ENCODE measurements at places on chromosomes 1 and 21.

DNA sequence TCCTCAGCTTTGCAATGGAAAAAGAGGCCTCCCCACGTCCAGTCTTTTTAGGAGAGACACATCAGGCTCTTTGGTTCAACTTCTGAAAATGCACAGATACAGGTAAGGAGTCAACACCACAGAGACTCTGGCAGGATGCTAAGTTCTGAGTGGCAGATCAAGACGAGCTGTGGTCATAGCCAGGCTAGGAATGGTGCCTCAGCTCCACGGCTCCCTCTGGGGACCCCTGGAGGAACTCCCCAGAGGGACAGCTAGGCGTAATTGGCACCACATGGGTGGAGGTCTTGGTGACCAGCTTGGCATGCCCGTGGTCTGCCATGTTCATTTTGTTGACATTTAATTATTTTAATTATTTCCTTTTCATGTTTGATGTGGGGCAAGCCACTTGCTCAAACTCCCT lies 206.1 kb downstream of the KAZN start:
- no peak for DNase-seq

GRCh38 chr1:185170291-185170848 lies 13.4 kb downstream of the SWT1 start:
- peak; percentile 45 for DNase-seq

DNA sequence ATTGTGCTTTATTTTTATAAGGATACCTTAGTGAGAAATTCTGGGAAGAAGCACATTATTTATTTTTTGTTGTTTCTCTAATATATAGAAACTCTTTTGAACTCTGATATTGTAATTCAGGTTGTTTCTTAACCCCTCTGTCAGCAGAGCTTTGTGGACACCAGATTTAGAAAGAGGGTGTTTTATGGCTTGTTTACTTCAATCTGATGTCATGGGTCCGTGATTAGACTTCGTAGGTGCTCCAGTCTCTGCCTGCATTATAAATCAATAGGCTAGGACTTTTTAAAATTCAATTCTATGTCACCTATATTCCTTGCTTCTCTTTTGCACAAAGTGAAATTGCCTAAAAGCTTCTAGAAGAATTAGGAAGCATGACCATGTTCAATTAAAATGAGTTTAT lies 47.3 kb upstream of the CCDC190 start:
- DNase-seq: no peak

GRCh38 chr1:23576338-23577055 lies 17.2 kb upstream of the ID3 start:
- DNase-seq: no peak

DNA sequence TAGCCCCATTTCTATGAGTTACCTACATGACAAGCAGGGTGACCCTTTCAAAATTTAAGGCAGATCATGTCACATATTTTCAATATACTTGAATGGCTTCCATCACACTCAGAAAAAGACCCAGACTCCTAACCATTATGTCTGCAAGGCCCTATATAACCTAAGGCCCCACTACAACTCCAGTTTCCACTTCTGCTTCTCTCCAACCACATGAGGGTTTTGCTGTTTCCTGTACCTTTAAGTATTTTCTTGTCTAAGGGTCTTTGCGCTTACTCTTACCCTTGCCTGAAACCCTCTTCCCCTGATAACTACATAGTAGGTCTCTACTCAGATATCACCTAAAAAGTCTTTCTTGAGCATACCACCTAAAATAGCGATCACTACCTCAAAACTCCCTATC lies 46.1 kb downstream of the SGIP1 start:
- DNase-seq: no peak

DNA sequence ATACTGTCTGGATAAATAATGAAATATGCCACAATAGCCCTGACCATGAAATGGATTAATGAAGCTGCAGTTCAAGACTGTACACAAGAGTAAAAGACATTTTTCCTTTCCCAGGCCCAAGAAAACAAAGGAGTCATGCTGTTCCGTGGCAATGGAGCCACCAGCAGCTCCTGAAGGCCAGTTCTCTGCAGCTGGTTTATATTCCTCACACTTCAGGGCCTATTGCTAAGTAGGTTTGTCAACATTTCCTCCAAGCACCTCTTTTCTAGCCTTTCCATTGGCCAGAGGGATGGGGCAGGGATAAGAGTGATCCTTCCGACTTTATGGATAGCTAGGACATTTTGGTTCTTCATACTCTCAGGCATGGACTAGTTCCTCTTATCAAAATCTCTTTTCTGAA lies 24.2 kb upstream of the RGL1 start:
- DNase-seq: no peak

GRCh38 chr21:25331286-25331685 lies 276.0 kb downstream of the MRPL39 start:
- peak; percentile 59 for DNase-seq

GRCh38 chr1:53582211-53583020 lies 123.2 kb downstream of the DMRTB1 start:
- no peak for DNase-seq

DNA sequence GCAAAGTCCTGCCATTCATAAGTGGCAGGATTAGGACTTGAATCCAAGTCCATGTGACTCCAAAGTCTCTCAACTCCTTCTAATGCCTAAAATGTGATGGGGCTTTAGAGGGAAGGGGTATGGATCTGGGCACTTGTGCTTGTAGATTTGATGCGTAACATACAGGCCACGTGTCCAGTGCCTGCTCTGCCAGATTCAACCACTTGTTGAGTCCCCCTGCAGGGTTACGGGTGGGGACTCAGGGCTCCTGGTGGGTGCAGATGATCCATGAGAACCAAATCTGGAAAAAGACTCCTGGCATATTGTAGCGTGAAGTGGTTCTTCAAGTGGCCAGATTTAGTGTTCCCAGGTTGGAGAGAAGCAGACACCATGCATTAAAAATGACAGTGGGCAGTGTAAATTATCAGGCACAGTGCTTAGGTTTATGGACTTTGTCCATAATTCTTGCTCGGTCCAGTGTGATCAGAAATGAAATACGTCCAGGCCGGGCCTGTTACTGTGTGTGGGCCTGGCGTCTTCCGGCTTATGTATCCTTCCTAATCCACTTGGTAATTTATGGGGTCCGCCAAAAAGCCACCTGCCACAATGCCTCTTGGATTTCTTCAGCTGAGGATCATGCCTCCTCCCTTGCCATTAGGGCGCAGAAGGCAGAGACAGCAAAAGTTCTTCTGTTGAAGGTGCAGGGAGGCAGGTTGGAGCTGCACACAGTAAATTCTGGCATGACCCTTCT lies 51.2 kb upstream of the LRP8 start:
- DNase-seq: no peak

- DNase-seq: no peak
Observed at GRCh38 chr1:220407191-220407590, 120.7 kb upstream of the MARK1 start.

- no peak for DNase-seq
Observed at GRCh38 chr1:233065685-233066084, 115.3 kb downstream of the NTPCR start.

DNA sequence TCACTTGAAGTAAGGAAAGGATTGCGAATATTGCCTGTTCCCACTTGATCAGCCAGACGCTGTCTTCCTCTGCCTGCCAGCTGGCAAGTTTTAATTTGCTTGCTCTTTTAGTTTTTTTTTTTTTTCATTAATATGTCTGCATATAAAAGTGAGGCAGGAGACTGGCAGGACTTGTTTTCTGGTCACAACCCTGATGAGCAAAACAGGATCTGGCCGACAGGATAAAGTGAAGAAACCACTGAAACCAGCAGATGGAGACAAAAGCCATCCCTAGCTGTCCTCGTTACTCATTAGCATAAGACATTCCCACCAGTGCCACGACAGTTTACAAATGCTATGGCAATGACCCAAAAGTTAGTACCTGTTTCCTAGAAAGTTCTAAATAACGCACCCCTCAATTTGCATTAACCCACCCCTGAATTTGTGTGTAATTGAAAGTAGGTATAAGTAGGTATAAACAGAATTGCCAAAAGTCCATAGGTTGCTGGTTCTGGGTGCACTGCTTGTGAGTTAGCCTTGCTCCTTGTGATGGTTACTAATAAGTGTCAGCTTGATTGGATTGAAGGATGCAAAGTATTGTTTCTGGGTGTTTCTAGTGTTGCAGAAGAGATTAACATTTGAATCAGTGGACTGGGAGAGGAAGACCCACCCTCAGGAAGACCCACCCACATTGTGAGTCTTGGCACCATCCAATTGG lies 60.8 kb downstream of the ZNF684 start:
- DNase-seq: peak; percentile 35

- no peak for DNase-seq
Observed at GRCh38 chr1:28371010-28371377, 1.5 kb downstream of the PHACTR4 start.

- no peak for DNase-seq
Observed at GRCh38 chr1:33970148-33970825, 106.4 kb downstream of the HMGB4 start.

DNA sequence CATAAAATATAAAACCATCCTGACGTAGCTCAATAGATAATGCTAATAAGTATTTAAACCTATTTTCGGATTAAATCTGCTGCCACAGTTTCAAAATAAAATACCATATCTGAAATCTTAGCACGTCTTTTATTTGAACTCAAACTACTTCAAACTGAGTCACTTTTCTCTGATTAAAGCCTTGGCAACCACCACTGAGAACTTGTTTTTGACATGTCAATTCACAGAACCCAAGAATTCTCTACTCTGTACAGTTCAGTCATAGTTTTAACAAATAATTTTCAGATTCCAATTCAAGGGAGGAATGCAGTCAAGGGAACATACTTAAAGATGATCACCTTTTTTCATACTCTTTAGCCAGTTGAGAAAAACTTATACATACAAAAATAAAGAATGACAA lies 643.2 kb downstream of the KCNT2 start:
- DNase-seq: no peak

DNA sequence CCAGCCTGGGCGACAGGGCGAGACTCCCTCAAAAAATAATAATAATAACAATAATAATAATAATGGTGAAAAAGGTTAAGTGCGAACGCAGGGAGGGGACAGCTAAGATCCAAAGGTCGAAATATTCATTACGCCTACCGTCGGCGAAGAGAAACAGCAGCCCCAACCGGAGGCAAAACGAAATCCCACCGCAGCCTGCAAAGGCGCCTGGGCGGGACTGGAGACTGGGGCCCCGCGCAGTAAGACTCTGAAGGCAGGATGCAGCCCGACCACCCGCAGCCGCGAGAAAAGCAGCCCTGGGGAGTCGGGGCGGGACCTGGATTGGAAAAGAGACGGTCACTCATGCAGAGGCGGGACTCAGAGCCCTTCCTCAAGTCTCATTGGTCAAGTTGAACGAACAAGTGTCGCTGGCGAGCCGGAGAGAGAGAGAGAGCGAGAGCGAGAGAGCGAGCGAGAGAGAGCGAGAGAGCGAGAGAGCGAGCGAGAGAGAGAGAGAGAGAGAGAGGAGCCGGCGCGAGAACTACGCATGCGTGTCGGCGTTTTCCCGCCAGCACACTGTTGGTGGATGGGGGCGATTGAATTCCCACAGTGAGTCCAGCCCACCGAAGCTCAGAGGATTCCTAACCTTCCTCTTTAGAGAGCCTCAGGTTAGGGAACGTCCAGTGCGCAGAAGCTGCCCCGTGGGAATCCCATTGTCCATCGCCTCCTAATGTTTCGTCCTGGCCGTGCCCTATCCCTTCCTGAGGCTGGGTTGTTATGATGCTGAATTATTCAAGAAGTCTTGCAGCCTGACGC lies 10.7 kb downstream of the ENTREP3 start:
- DNase-seq: peak; percentile 100

DNA sequence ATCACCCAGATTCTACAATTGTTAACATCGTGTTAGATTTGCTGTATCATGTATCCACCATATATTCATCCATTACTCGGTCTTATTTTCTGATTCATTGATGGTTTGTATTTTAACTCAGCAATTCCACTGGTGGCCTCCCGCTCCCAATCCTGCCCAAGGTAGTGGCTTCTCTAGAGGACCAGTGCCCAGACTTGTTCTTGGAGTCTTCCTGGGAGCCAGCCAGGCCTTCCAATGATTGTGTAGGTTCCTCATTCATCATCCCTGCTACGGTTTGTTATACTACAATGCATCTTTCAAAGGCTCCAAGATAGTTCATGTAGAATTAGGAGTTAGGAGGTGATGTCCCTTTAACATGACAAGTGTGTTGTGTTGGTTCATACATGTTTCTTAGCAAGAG lies 451.1 kb downstream of the SETD4 start:
- DNase-seq: no peak

DNA sequence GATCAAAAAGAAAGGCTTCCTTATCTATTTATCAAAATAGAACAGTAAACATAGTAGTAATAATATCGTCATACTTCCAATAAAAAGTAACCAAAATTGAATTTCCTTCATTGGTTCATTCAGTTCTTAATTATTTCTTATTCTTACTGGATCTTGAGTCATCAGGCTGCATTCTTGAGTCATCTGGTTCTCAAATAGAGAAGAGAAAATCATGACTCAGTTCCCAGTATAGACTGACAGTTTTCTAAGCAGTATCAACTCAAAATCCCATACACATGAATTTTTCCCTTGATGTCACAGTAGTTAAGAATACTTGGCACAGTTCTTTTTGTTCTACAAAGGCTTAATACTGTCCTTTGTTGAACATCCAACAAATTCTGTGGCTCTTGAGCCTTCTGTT lies 626.9 kb upstream of the ADGRL4 start:
- peak; percentile 19 for DNase-seq

GRCh38 chr1:21633992-21634805 lies 35.0 kb downstream of the RAP1GAP start:
- DNase-seq: no peak

GRCh38 chr1:154760469-154760933 lies 109.6 kb downstream of the KCNN3 start:
- DNase-seq: no peak

DNA sequence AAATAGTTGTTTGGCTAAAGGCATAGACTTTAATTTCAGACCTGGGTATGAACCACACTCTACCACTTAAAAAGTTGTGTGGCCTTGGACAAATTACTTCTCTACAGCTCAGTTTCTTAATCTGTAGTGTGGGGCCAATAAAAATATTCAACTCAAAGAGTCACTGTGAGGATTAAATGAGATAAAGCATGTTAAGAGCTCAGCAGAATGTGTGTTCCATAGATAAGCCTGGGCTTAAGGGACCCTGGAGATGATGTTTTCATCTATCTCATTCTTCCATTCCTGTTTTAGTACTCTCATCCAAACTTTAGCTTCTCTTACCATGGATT lies 17.7 kb downstream of the S100A10 start:
- DNase-seq: no peak

DNA sequence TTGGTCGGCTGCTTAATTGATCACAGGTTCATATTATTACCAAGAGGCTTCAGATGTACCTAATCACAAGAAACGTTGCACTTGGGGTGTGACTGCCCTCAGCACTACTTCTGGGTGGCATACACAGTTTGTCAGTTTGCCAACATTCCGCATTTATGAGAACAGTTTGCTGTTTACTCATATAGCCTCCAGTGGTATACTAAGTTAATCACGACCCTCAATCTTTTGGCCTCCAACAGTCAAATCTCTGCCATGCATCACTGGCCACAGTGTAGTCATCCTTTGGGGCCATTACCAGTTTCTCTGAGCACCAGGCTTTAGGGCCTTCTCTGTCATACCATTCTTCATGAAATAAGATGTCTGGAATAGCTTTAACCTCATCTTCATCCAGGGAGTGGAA lies 62.8 kb upstream of the BCL9 start:
- no peak for DNase-seq

GRCh38 chr1:228823200-228823599 lies 87.9 kb downstream of the RHOU start:
- no peak for DNase-seq

Measured in LHCN-M2 (cell line).